HCT116 (cell line): ENCODE measurements at places on chromosomes 5 and 9.

DNA sequence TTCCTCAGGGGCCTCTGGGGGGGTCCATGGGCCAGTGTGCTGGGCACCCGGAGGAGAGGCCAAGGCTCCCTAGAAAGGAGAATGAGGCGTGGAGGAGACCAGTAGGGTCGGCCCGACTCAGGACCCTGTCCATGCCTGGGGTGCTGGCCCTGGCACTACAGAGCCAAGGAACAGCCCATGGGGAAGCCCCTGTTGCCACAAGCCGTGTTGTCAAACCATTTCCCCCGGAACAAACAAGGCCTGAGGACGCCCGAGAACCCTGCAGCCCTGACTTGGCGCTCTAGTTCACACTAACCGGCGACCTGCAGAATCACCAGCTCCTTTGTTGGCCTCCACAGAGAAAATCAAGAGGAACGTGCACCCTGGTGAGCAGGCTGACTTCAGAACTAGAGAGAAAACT is 41.6 kb upstream of the SLC12A7 start:
- DNase-seq = no peak

DNA sequence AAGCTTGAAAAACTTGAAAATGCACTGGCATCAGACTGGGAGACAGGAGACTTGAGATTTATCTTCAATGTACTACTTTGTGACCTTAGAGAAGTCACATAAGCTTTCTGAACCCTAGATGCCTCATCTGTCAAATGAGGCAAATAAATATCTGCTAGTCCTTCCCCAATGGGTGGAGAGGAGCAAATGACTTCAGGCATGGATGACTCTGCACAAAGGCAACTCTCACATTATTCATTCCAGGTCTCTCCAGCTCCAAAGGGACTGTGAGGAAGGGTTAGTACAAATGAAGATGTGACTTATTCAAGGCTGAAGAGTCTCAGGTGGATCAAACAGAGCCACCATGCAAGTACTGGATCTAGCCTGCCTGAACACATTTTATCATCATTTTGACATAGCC is 228.7 kb downstream of the SLIT3 start:
- DNase-seq = no peak

- DNase-seq = no peak
These were observed 60.7 kb downstream of the PARP8 start for GRCh38 chr5:50727149-50727496.

GRCh38 chr5:159765760-159766517 is 150.3 kb upstream of the ADRA1B start:
- no peak for DNase-seq
